ENCODE measurements at places on chromosomes 2 and 18.

DNA sequence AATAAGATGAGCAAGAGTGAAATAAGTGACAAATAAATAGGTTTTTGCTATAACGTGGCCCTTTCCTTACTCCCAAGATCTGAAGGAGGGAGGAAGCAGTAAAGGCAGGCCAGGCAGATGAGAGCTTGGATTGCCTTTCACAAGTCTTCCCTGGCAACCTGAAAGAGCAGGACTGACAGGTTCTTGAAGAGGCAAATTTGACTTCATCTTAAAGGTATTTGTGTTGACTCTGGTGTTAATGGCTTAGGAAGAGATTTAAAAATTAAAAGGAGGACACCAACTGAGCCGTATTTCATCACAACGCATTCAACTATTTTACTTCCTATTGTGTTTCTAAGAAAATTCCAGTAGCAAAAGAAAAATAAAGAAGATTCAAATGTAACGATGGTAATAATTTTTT is 3.2 kb downstream of the STRN start:
- DNase-seq, result no peak

DNA sequence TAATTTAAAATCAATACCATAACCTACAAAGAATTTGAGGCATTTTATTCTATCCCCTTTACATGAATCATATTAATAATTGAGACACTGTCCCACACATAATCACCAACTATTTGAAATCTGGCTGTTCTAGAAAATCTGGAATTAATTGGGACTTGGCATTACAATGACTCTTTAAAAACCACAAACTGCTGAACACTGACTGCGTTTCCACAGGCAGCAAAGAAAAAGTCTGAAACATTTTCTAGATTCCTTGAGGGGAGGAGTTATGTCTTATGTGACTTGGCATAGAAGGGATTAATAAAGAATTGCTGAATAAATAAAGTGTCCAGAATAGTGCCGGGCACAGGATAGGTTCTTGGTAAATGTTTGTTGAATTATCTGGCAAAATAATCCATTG is 61.4 kb downstream of the GPR39 start:
- no peak for DNase-seq

GRCh38 chr2:96142217-96143113 is 2.8 kb downstream of the DUSP2 start:
- DNase-seq, result no peak

DNA sequence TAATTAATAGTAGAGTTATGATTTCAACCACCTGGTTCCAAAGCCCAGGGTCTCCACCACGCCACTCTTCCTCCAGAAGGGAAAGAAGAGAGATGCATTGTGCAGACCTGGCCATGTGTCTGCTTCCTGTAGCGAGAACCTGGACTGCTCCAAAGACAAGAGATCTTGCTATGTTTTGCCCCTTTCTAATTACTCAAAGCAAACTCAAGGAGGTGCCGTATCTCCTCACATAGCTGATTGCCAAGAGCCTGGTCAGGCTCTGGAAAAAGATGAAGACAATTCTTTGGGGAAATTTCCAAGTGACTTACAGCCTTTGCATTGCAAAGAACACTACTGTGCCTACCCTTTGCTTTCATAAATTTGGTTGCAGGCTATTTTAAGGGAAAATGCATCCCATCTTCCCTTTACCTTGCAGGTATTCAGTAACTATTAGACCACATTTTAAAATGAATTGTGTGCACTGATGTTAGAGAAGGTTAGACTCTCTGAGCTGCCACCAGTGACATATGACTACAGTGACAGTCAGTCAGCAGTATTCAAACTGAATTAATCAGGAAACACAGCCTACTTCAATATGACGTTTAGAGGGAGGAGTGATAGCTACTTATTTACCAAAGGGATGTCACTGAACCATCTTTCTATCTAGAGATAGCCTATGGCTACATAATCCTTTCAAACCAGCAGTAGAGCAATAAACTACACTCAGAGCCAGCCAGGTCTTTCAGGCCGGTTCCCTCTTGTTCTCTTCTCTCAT is 842.1 kb upstream of the FANCL start:
- no peak for DNase-seq

DNA sequence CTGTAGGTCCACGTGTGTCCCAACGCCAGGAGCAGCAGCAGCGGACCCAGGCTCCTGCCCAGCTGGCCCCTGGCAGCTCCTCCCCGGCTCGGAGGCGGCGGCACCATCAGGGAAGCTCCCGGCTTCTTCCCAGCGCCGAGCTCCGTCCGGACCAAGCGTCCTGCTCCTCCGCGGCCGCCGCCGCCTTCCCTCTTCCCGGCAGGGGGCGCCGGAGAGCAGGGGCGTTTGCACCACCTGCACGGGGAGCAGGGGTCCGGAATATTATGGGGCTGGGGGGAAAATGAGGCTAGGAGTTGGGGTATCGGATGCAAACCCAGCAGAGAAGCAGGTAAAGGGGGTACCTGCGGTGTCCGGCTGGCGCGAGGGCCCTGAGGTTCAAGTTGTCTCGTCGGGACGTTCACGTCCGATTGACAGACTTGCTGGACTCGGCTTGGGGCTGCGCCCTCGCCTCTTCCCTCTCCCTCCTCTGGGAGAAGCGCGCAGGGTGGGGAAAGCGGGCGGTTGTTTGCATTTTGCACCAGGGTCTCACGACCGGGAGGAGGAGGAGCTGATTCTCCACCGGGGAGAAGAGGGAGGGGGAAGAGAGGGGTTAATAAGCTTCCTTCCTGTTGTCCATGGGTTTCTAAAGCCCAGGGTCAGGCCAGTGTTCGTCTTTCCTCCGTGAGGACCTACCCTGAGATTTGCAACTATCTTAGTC is at the start of gene CCBE1:
CCBE1 (minus strand) TSS at position 188 of the 697 bp plus-strand sequence.
- DNase-seq, result peak; percentile 12

- DNase-seq, result no peak
Measured at GRCh38 chr2:20516646-20517341, 69.9 kb downstream of the RHOB start.

GRCh38 chr2:176159663-176160250 is 2.6 kb downstream of the HOXD3 start:
- DNase-seq, result no peak

DNA sequence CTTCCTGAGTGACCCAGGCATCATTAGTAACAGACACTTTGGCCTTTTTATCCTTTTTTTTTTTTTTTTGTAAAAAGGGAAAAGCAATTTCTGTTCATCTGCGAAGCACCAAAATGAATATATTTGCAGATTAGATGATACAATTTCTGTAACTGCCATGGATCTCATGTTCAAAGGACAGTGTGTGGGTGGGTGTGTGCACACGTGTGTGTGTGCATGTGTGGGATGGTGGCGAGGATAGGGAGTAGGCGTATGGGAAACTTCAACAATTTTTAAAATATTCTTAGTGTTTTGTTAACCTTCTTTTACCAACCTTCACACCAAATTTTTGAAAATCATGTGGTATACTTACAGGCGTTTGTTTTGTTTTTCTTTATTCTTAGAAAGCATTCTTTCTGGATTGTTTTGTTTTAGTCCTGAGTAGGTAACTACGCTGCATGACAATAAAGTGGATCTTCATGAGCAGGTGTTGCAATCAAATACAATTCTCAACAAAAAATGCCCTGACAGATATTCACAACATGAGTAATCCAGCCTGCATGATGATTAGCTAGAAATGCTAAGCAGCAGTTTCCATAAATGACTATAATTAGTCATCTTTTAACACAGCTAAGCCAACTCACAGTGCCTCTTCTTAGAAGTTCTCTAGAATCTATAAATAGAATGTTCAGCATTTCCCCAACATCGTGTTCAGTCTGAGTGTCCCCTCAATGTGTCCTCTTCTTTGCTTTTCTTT is 53.5 kb upstream of the RMDN2 start:
- DNase-seq, result no peak

GRCh38 chr2:5749347-5749746 is 57.2 kb downstream of the SOX11 start:
- DNase-seq, result no peak

- DNase-seq, result no peak
Measured at GRCh38 chr2:142008135-142008744, 122.6 kb downstream of the LRP1B start.

GRCh38 chr2:214577769-214578168 is 166.9 kb downstream of the VWC2L start:
- no peak for DNase-seq

DNA sequence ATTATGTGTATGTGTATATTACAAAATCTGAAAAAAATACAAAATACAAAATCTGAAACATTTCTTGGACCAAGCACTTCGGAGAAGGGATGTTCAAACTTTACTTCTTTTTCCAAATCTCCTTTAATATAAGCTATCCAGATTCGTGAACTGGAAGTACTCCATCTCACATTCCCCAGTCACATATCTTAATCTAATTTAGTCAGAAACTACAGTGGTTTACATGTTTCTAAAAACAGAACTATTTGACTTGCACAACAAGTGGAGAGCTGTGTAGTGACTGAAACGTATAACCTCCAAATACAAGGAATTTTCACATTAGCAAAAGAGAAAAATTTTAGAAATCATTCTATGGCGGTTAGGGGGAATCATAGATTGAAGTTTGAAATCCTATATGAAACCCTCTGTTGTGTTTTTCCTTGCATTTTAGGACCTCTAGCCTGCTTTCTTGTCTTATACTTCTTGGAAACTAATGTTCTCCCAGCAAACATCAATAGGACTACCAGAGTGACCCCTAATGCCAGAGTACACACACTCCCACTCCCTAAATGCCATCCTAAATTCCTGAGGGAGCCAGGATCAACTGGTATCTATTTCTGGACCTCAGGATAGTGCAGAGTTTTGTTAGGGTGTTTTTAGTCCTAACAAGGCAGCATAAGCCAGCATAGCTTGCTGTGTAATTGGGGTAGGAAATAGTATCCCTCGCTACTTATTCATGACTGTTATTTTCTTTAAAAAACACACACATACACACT is 30.2 kb upstream of the ROCK1 start:
- DNase-seq, result no peak

DNA sequence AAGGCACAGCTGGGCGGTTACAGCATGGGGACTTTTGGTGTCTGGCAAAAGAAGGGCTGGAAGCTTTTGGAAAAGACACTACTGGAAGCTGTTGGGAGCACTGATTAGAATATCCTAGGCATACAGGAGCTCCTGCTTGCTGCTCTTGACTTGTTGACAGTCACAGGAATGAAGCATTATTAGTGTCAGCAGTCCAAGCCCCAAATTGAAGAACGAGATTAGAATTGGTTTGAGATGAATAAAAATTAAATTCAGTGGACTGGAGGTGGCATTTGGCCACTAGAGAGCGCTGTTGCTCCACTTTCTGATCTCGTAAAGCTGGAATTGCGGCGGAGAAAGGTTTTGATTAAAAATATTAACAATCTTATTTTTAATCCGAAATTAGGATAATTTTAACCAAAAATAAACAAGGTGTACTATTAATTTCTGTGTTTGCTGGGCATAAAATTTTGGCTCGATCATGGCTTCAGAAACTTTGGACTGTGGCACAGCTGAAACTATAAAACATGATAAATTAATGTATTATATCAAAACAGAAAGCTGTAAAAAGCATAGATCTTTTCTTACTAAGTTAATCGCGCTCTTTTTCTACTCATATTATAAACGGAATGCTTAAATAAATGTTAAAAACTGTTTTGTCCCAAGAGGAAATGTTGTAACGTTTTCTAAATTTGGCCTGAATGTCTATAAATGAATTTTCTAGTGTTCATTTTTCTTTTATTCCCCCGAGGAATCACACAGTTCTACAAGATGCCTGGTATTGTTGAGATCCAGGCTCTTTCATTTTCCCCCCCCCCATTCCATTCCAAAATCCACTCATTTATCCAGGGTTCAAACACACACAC is 2.4 kb upstream of the HOXD8 start:
- DNase-seq, result no peak

GRCh38 chr2:210593166-210593565 is 36.8 kb downstream of the CPS1 start:
- DNase-seq, result no peak

- no peak for DNase-seq
Measured at GRCh38 chr18:25453556-25454269, 101.7 kb upstream of the ZNF521 start.

DNA sequence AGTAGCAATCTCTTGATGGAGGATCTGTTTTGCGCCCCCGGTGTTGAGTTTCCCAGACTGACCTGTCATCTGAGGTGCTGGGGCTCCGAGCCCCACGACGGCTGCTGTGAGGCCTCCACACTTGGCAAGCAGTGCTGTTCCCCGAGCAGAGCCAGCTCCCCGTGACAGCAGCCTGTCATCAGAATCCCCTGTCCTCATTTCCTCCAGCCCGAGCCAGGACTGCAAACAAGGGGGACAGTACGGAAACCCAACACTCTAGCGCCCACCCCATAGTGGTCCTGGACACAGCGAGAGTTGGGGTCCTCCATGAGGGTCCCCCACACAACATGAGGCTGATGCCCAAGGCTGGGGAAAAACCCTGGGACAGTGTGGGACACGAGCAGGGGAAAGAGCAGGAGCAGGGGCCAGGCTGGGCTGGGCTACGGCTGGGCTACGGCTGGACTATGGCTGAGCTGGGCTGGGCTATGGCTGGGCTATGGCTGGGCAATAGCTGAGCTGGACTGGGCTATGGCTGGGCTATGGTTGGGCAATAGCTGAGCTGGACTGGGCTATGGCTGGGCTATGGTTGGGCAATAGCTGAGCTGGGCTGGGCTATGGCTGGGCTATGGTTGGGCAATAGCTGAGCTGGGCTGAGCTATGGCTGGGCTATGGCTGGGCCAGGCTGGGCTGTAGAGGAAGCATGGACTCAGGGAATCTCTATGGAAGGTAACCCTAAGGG is 1.5 kb upstream of the KLHL30 start:
- DNase-seq, result no peak
